ENCODE measurements at places on chromosomes 6 and 20. TPM values are rescaled to one million over a fixed set of nuclear protein-coding genes. Genes with fewer than 3 reads are reported as not detected.

The MUC22 gene
- not detected for total RNA-seq

The MRPS18A gene
- total RNA-seq = 27.7 TPM

The DIDO1 gene
- total RNA-seq = 77.8 TPM

The SLC13A3 gene
- 5.8 TPM for total RNA-seq

The ECT2L gene
- total RNA-seq = 2.7 TPM

The WFDC2 gene
- total RNA-seq = 4.8 TPM

The NRSN1 gene
- 5.7 TPM for total RNA-seq

The OPN5 gene
- total RNA-seq = not detected

The BCAS1 gene
- 0.32 TPM for total RNA-seq

The LRRN4 gene
- total RNA-seq = not detected

The NECAB3 gene
- total RNA-seq = 146 TPM

The TUBB1 gene
- not detected for total RNA-seq

The ADTRP gene
- not detected for total RNA-seq

The PLA2G7 gene
- total RNA-seq = 0.44 TPM

The TRIM40 gene
- not detected for total RNA-seq

The HCK gene
- total RNA-seq = 0.78 TPM

The ANKRD6 gene
- total RNA-seq = 31.9 TPM

The GRM1 gene
- total RNA-seq = 0.17 TPM

The CFB gene
- total RNA-seq = not detected

The PPP1R14C gene
- total RNA-seq = 4.1 TPM

The TNFRSF6B gene
- total RNA-seq = not detected

The ME1 gene
- 3.5 TPM for total RNA-seq

The NOX3 gene
- not detected for total RNA-seq

The GLP1R gene
- not detected for total RNA-seq

The CCM2L gene
- 6.3 TPM for total RNA-seq

The LBP gene
- total RNA-seq = not detected

The COL20A1 gene
- 2.1 TPM for total RNA-seq

The LST1 gene
- not detected for total RNA-seq

The TGM3 gene
- total RNA-seq = not detected

The PSMB9 gene
- not detected for total RNA-seq

The MAP7 gene
- 2.2 TPM for total RNA-seq
